ENCODE measurements at places on chromosomes 2 and 18. TPM values are rescaled to one million over a fixed set of nuclear protein-coding genes. Genes with fewer than 3 reads are reported as not detected.

GRCh38 chr2:37779139-37779538, 107.7 kb upstream of the CDC42EP3 start:
- peaks cover 68% of the 10 kb centered on the region for H3K4me1 ChIP-seq
- no peaks in the 10 kb centered on the region for H3K36me3 ChIP-seq
- H3K27me3 ChIP-seq = no peaks in the 10 kb centered on the region

DNA sequence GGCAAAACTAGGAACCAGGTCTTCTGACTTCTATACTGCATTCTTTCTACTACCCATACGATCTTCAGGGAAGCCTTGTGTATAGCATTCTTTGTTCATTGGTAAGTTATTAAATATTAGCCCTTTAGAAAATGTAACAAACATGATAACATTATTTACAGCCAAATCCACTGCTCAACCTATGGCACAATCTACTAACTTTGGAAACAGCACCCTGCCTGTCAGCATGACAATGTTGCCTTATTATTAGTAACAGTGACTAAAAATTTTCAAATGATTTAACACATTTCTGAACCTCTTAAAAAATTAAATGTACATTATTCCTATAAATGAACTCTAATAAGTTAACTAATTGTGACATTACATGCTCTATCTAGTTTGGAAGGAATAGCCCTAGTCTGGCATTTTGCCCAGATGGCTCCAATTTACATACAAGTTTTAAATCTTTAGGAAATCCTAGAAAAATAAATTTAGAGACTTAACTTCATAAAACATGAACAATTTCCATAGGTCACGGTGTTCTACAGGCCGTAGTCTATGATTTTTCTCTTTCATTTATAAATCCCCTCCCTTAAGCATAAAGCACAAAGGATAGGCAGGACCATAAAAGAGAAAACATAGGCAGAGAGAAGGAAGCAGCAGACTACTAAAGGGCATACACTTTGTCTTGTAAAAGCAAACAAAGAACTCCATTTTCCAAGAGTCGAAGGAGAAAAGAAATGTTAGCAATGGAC, 33.7 kb downstream of the YES1 start:
- H3K27me3 ChIP-seq = no peaks in the 10 kb centered on the region
- no peak overlapping the region for H3K27ac ChIP-seq
- peak; percentile 16 for DNase-seq
- peaks cover 2% of the 10 kb centered on the region for H3K4me1 ChIP-seq

Gene BCL2
- total RNA-seq = 0.54 TPM

- no peak overlapping the region for H3K27ac ChIP-seq
- H3K36me3 ChIP-seq = no peaks in the 10 kb centered on the region
- peaks cover 11% of the 10 kb centered on the region for H3K4me1 ChIP-seq
- H3K27me3 ChIP-seq = peaks cover 2% of the 10 kb centered on the region
- no peak for DNase-seq
- no peak overlapping the region for H3K4me3 ChIP-seq
Measured at GRCh38 chr2:224098481-224099230, 59.6 kb upstream of the SERPINE2 start.

Gene MSH6
- 72.5 TPM for total RNA-seq

GRCh38 chr2:56013475-56013874, 89.9 kb upstream of the EFEMP1 start:
- no peak for DNase-seq
- peaks cover 11% of the 10 kb centered on the region for H3K27me3 ChIP-seq
- H3K36me3 ChIP-seq = no peaks in the 10 kb centered on the region
- H3K27ac ChIP-seq = no peak overlapping the region

Gene MSTN
- not detected for total RNA-seq

Gene UGT1A8
- total RNA-seq = not detected

GRCh38 chr2:234480337-234480736, 16.5 kb downstream of the ARL4C start:
- no peaks in the 10 kb centered on the region for H3K27me3 ChIP-seq
- H3K4me1 ChIP-seq = no peaks in the 10 kb centered on the region
- no peak overlapping the region for H3K4me3 ChIP-seq
- H3K36me3 ChIP-seq = no peaks in the 10 kb centered on the region

Gene CHRNA1
- 0.90 TPM for total RNA-seq

GRCh38 chr2:42754021-42754775, 9.7 kb downstream of the OXER1 start:
- no peak overlapping the region for H3K4me3 ChIP-seq
- no peak overlapping the region for H3K27ac ChIP-seq
- DNase-seq = peak; percentile 28
- H3K4me1 ChIP-seq = no peaks in the 10 kb centered on the region
- H3K36me3 ChIP-seq = peaks cover 3% of the 10 kb centered on the region

GRCh38 chr18:63363951-63364350, 3.1 kb downstream of the KDSR start:
- H3K36me3 ChIP-seq = peaks cover 22% of the 10 kb centered on the region
- no peak for DNase-seq
- no peaks in the 10 kb centered on the region for H3K27me3 ChIP-seq
- H3K4me1 ChIP-seq = 0 out of 2 replicates have a peak, but pooled peaks cover 3% of the 10 kb centered on the region

GRCh38 chr2:42360493-42360889, 526 bp downstream of the COX7A2L start:
- H3K36me3 ChIP-seq = 0 out of 2 replicates have a peak, but pooled peaks cover 1% of the 10 kb centered on the region
- H3K4me1 ChIP-seq = peaks cover 4% of the 10 kb centered on the region
- peak overlapping the region; percentile 94 for H3K27ac ChIP-seq
- no peak for DNase-seq
- H3K27me3 ChIP-seq = peaks cover 2% of the 10 kb centered on the region

DNA sequence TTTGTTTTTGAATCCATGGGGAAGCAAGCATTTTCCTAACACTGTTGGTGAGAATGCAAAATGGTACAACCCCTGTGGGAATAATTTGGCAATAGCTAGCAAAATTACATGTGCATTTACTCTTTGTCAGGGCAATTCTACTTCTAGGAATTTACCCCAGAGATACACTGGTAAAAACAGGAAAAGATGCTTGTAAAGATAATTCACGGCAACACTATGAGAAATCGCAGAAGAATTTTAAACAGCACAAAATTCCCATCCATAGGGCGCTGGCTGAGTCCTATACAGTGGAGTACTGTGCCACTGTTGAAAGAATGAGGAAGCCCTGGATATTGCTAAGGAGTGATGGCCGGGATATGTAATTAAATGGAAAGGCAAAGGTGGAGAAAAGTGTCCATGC, 75.8 kb downstream of the DGKD start:
- no peaks in the 10 kb centered on the region for H3K27me3 ChIP-seq
- peak; percentile 54 for DNase-seq
- peaks cover 3% of the 10 kb centered on the region for H3K36me3 ChIP-seq
- no peak overlapping the region for H3K4me3 ChIP-seq
- H3K4me1 ChIP-seq = peaks cover 13% of the 10 kb centered on the region

Gene PDE1A
- 0.90 TPM for total RNA-seq

DNA sequence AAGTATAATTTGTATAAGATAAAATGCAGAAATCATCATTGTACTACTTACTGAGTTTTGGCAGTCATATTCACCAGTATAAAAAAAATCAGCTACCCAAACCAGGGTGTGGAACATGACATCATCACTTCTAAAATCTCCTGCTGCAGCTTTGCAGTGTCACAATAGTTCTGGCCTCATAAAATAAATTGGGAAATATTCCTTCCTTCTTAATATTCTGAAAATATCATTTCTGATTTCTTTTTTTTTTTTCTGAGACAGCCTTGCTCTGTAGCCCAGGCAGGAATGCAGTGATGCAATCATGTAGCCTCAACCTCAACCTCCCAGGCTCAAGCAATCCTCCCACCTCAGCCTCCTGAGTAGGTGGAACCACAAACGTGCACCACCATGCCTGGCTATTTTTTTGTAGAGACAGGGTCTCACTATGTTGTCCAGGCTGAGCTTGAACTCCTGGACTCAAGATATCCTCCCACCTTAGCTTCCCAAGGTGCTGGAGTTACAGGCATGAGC, 101.4 kb downstream of the TMEM18 start:
- H3K27me3 ChIP-seq = no peaks in the 10 kb centered on the region
- no peak overlapping the region for H3K27ac ChIP-seq
- H3K4me3 ChIP-seq = no peak overlapping the region
- H3K36me3 ChIP-seq = no peaks in the 10 kb centered on the region

Gene PLA2R1
- 0.28 TPM for total RNA-seq

GRCh38 chr18:62720048-62720447, 4.7 kb downstream of the PHLPP1 start:
- no peak for DNase-seq
- H3K27ac ChIP-seq = no peak overlapping the region
- H3K4me1 ChIP-seq = peaks cover 2% of the 10 kb centered on the region
- no peaks in the 10 kb centered on the region for H3K36me3 ChIP-seq
- no peaks in the 10 kb centered on the region for H3K27me3 ChIP-seq

GRCh38 chr2:241870611-241871537, 1.3 kb downstream of the RTP5 start:
- no peaks in the 10 kb centered on the region for H3K36me3 ChIP-seq
- H3K4me1 ChIP-seq = no peaks in the 10 kb centered on the region
- DNase-seq = no peak
- H3K27me3 ChIP-seq = peaks cover 40% of the 10 kb centered on the region

- no peak overlapping the region for H3K27ac ChIP-seq
- H3K4me1 ChIP-seq = no peaks in the 10 kb centered on the region
- H3K36me3 ChIP-seq = no peaks in the 10 kb centered on the region
- no peaks in the 10 kb centered on the region for H3K27me3 ChIP-seq
- DNase-seq = no peak
- H3K4me3 ChIP-seq = no peak overlapping the region
Measured at GRCh38 chr2:151637271-151637781, 97.0 kb downstream of the NEB start.

- no peak for DNase-seq
- no peaks in the 10 kb centered on the region for H3K4me1 ChIP-seq
- H3K4me3 ChIP-seq = no peak overlapping the region
Measured at GRCh38 chr18:1498216-1498615, 593.5 kb downstream of the ADCYAP1 start.

All from IMR-90 (cell line).